ENCODE measurements at places on chromosomes 5 and 9.
A peak's percentile ranks its signal among the peaks of the same experiment; 100 is the strongest.

DNA sequence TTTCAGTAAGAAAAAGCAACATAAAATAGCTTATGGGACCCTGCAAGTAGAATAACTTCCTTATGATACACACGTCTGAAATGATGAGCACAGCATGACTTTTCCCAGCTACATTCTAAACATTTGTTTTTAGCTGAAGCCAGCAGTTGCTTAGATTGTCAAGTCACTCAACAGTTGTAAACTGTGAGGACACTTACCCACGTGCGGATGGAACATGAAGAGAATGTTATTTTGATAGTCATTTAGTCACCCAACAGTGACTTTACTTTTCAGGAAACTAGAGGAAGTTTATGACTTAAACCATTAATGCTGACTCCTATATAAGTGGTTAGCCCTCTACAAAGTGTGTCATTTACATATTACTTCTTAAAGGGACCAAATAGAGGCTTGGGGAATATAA lies 3.0 kb downstream of the HACD4 start:
- DNase-seq = no peak

DNA sequence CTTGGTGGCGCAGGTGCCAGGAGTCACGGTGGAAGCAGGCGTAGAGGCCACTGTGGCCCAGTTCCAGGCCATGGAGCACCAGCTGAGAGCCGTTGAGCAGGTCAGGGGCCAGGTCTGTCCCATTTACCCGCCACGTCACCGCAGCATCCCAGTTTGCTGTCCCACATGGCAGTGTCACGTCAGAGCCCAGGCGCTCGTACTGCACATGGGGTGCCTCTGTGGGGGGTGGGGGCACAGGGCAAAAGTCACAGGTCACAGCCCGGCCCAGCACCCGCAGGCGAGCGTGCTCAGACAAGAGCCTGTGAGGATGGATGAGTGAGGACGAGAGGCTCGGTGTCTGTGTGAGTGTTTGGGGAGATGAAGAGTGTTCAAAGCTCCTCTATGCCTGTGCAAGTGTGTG lies 24.9 kb downstream of the CNTFR start:
- no peak for DNase-seq

GRCh38 chr5:181120306-181120705 lies 10.7 kb downstream of the OR2V1 start:
- DNase-seq = no peak

DNA sequence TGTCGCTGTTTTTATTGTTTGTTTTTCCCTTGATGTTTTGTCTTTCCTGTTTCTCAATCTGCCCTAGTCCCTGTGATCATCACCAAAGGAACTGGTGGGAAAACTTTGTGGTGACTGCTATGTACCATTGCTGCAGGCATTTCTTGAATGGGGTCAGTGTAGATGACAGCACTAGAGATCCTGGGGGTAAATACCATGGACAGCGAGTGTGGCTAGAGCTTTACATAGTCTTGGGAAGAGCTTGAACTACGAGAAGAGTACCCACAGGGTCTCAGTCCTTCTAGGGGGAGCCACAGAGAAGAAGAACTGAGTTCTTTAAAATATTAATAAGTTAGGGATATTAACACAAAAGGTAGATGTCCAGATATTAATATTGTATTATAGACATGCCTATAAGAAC lies 138.8 kb downstream of the PAM start:
- DNase-seq = no peak

DNA sequence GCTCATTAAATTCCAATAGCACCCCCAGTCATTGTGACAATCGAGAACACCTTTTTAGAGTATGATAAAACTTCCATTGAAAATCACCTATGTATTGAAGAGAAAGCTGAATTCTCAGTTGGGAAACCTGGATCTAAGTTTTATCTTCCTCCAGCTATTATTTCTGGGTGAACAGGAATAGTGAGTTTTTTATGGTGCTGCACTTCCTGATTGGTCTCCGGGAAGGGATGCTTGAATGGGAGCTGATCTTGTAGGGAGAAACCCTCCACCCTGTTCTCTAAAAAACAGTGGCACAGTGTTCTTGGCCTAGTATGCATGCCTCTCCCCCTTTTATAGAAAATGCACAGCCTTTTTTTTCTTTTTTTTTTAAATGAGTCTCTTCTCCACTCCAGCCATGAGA lies 112.2 kb downstream of the ACTBL2 start:
- no peak for DNase-seq

- no peak for DNase-seq
Measured at GRCh38 chr5:159571501-159572244, 241.4 kb upstream of the IL12B start.

DNA sequence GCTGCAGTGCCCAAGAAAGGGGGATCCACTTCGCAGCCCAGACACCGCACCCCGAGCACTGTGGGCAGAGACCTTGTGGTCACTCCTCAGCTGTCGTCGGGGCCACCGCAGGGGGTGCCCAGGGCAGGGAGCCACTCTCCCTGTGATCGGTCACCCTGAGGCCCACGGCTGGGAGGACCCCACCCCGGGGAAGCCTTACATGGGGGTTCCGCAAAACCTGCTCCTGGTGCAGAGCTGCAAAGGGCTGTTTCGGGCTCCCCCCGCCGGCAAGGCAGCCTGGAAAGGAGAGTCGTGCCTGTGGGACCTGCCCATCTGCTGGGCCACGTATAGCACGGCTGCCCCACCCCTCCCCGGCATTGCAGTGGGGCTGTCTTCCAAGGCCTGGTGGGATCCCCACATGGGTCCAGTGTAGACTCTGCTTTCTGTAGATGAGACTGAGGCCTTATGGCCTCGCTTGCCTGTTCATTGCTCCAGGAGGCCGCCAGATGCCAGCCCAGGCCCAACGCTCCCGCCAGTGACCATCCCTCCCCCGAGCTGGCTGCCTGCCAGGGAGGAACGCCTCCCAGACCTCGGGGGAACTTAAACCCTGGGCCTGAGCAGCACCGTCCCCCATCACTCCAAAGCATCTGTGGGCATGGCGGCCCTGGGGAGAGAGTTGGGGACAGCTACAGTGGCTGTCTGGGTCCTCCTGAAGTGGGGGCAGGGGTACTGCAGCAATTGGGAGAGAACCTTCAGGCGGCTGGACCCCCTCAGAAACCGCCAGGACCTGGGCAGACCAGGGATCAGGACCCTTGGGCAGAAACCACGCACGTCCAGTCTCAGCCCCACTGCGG lies 1.6 kb upstream of the DNLZ start:
- DNase-seq = no peak

DNA sequence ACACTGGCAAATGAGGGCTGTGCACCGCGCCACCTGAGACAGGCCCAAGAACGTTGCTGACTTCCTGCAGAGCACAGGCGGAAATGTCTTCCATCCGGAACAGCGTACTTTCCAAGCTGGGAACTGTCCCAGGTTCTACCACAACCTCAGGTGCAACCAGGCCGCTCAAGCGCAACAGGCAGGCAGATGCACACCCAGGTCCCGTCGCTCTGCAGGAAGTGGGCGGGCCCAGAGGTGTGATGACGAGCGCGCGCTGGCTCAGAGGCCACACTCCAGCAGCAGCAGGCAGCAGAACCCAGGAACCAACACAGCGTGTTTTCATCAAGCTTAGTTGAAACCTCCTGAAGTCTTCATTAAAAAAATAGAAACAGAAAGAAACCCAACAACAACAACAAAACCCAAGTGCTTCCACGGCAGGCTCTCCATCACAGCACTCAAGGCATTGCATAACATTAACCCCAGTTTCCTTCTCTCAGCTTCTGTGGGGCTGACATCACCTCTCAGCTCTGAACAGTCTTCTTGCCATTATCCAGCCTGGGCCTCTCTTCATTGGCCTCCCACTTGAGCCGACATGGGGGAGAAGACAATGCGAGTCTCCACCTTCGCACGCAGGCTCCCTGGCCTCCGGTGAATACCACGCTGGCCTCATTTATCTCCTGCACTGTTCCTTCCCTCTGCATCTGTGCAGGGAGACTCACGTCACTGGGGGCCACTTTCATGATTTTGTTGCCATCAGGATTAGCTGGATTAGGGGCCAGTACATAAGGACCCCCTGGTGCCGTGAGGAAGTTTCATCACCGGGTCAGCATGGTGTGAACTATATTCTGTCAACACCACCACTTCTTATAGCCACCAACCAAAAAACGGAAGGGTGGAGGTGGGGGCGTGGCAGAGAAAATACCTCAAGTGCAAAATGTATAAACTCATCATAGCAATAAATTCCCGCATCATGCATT lies 22.1 kb downstream of the PTCH1 start:
- DNase-seq = no peak

- no peak for DNase-seq
Measured at GRCh38 chr5:145924849-145925248, 11.5 kb upstream of the SH3RF2 start.

DNA sequence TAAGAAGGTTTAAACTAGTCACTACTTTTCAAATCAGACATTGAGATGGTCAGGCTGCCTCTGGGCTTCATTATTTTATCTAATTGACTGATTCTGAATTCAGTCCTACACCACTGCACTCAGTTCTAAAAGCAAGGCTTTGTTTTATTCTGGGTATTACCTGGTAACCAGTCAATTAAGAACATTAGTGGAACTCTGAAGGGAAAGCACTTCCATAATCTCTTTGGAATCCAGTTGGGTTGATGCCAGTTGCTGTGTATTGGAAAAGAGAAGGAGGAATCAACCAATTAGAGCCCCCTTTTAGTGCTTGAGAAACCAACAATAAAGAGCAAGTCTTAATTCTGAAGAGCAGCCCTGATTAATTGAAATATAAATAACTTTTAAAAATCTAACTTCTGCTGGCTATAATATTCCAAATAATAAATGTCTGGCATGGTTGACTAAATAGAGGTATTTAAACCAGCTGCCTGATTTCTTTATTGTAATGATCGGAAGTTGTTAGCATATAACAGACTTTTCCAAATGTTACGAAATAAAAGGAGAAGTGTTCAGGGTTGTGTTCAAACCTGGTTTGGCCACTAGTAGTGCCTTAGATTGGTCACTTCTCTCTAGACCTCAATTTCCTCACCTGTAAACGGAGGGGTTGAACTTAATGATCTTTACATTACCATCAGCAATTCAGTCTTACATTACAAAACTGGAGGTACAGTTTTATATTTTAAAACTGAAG lies 32.0 kb downstream of the CPEB4 start:
- no peak for DNase-seq

DNA sequence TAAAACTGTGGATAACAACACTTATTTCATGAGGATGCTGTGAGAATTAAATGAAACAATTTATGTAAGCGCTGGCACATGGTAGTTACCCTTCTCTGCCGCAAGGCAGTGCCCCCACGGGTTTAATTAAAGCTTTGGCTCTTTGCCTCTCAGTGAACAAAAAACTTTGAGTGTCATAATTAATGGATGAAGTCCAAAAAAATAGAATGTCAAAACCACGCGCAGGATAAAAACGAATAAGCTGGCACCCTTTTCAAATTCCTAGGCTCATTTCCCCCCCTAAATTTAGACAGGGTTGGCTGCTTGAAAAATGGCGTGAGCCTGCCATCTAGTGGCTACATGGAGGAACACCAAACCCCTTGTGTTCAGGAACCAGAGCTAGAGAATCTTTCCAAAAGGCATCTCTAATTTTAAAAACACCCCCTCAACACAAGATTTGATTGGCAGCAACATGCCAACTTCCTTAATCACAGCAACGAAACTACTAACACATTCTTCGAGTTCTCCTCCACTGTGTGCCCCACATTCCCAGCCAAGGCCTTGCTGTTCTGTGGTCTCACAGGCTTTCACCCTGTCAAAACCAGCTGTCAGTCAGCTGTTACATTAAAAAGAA lies 29.0 kb upstream of the CCNG1 start:
- DNase-seq = peak; percentile 58

Data from astrocyte of the cerebellum (primary cell).